Stimulated activated CD8-positive, alpha-beta memory T cell treated with anti-CD3 and anti-CD28 coated beads, Interleukin-4, amount 100 ng/mL, for 4 hours (primary cell): ENCODE measurements at places on chromosomes 6 and 20.

DNA sequence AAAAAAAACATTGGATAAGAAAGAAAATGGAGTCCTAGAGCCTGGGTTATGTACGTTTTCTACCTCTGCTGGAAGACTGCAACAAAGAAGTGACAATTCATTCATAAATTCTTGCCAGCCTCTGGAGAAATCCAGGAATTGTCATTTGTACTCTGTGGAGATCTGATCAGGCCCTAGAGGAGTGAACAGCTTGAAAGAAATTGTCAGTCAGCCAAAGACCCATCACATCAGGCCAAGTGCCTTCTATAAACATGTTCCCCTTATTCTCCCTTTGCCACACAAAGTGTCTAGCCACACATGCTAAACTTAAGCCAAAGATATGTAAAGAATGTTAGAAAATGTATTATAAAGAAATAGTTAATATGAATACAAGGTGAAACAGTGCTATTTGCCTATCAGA, 152.4 kb downstream of the ADAT2 start:
- DNase-seq = no peak

- no peak for DNase-seq
These were observed 58.4 kb downstream of the HIVEP2 start for GRCh38 chr6:142886431-142887170.

- no peak for DNase-seq
These were observed 137.5 kb upstream of the AGPAT4 start for GRCh38 chr6:161411265-161411944.

- DNase-seq = no peak
These were observed 177.6 kb downstream of the SASH1 start for GRCh38 chr6:148520109-148520841.

DNA sequence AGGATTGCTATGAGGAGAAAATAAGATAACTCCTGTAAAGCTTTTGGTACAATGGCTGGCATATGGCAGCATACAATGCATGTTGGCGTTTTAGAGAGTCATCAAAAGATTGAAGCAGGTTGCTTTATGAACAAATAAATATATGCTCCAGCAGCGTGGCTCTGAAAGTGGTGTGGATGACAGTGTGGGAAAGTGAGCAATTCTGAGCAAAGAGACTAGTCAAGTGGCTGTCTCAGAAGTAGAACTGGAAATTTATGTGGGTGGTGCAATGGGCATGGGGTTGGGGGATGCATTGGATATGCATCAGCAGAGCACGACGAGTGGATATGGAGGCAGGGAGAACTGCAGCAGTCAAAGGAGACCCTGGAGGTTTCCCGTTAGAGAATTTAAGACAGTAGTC, 66.2 kb upstream of the PHACTR2 start:
- DNase-seq = no peak
